GM06990 (cell line): ENCODE measurements at places on chromosomes 2 and 18.

DNA sequence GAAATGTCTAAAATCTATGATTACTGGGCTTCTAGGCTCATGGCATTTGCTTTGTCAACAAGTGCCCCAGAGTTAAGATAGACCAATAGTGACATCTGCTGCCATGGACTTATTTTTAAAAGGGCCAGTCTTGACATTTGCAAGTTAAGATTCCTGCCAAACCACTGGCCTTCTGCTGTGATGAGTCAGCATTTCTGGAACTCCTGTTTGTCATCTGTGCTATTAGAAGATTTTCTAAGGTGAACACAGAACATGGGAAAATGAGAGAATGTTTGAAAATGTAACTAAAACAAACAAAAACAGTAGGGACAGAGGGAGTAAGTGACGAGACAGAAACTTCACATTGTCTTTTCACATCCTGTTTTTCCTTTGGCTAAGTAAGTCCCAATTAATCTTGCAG is 93.7 kb upstream of the WDR75 start:
- DNase-seq, result no peak

- DNase-seq, result no peak
Observed at GRCh38 chr2:124026503-124026902, 1.4 kb downstream of the CNTNAP5 start.

DNA sequence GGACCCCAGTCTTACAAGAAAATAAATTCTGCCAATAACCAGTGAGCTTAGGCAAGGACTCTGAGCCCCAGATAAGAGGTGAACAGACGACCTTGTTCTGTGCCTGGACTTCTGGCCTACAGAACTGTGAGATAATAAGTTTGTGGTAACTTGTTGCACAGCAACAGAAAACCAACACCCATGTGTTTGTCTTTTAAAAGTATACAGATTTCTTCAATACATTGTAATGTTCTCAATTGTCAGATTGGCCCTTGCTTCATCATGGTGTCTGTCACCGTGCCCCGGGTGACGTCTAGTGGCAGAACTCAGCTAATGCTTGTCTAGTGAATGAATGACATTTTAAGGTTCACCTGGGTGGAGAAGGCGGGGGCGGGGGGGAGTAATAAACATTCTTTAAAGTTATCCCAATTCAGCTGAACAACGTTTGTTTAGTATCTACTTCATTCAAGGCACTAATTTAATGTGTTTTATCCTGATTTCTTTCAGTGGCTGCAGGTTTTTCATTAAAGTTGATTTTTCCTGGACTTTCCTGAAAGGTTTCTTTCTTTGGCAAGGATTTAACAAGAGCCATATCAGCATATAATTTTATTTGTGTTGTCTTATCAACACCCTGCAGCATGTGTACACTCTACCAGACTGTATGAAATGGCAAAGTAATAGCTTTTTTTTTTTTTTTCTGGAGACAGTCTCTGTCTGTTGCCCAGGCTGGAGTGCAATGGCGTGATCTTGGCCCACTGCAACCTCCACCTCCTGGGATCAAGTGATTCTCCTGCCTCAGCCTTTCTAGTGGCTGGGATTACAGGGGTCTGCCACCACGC is 123.8 kb upstream of the DLX2 start:
- no peak for DNase-seq

DNA sequence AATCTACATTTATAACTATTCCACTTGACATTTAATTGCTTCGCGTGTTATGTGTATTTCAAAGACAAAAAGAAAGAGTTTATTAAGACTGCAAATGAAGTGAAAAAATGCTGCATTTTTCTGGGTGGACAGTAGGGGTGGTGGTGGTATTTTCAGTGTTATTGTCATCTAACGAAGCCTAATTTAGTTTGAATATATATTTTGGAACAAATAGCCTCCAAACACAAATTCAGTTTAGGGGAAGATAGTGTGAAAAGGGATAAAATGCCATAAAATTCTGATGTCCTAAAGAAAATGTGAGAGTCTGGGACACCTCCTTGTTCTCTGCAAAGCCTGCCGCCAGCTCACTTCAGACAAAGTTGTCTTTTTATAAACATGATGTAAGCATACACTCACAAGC is 425.1 kb downstream of the NRXN1 start:
- DNase-seq, result no peak

- DNase-seq, result no peak
Observed at GRCh38 chr2:235495373-235496238, 1.8 kb downstream of the AGAP1 start.

DNA sequence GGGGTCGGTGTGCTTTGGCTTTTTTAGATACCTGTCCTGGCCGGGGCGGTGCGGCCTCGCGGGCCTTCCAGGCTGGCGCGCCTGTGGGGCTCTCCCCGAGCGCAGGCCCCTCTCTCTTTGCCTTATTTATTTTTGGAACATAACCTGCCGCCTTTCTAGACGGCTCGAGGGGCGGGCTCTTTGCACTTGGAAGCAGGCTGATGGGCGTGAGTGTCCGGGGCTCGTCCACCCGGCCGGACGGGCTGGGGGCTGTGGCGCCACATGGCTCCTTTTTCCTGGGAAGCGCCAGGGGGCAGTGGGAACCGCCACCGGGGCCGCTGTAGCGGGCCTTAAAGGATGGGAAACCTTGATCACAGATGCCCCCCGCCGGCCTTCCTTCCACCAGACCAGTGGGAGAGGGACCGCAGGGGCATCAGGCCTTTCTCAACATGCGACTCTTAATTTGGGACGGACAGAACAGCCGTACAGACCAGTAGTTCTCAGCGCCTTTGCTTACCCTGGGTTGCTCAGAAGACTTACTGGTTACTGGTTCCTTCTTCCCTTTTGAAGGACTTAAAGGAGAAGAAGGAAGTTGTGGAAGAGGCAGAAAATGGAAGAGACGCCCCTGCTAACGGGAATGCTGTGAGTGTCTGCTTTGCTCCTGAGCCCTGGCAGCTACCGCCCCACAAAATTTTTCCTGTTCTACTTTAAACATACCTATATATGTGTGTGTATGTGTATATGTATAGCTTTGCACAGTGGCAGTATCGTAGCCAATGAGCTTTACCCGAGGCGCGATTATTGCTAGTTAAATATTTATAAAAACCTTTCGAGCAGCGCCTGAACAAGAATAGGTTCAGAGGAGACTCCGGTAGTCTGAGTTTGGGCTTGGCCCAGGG is 2.7 kb downstream of the PTMA start:
- DNase-seq, result no peak

DNA sequence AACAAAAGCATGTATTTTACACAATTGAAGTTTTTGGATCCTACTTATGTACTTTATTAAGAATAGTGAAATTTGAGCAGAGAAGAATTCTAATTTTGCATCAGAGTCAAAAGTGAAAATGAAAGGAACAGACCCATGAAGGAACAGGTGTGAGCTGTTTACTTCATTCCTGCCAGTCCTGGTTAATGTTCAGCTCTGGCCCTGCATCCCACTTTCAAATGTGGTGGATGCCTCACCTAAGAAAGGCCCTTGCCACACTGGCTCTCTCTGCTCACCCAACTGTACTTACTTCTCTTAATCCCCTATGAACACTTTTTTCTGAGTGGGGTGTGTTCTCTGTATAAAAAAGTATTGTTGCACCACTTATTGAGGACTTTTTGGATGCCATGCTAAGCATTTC is 22.2 kb downstream of the FAM110C start:
- DNase-seq, result no peak

DNA sequence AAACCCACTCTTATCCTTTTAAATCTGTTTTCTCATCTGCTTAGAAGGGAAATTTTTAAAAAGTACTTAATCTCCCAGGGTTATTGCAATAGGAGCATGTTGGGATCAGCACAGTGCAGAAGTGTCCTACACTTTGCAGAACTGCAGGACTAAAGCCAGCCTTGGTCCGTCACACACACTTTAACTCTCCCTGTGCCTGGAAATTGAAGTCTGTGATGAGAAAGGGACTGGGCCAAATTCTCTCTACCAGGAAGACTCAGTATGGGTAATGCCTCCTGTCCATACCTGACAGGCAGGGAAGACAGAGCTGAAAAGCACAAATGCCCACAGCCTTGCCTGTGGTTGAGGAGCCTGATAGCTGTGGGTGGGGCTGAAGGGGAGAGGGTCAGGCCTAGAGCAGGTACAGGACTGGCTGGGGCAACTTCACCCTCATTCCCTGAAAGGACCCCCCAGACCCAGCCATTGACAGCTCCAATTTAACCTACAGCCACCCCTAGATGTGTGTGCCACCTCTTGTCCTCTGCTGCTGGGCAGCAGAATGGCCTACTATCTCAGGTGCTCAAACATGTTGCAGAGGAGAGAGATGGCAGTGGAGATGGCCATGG is 377.2 kb upstream of the KLHL29 start:
- no peak for DNase-seq

- no peak for DNase-seq
Observed at GRCh38 chr18:23824669-23825068, 135.4 kb downstream of the LAMA3 start.

DNA sequence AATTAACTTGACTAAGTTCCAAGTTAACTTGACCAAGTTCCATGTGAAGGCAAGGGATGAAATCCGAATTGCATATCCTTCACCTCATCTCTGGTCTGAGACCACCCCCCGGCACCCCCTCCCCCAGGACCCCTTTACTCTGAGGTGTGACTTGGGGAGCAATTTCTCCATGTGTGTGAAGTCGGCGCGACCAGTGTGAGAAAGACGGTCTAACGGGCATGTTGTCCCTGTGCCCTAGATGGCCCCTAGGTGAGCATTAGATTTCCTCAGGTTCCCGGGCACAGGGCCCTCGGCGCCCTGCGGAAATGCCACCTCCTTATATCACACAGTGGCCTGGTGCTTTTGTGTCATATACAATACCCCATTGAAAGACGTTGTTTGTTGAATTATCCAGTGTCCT is 137.1 kb downstream of the CTIF start:
- DNase-seq, result no peak

- no peak for DNase-seq
Observed at GRCh38 chr2:215904101-215904500, 109.2 kb downstream of the MREG start.

DNA sequence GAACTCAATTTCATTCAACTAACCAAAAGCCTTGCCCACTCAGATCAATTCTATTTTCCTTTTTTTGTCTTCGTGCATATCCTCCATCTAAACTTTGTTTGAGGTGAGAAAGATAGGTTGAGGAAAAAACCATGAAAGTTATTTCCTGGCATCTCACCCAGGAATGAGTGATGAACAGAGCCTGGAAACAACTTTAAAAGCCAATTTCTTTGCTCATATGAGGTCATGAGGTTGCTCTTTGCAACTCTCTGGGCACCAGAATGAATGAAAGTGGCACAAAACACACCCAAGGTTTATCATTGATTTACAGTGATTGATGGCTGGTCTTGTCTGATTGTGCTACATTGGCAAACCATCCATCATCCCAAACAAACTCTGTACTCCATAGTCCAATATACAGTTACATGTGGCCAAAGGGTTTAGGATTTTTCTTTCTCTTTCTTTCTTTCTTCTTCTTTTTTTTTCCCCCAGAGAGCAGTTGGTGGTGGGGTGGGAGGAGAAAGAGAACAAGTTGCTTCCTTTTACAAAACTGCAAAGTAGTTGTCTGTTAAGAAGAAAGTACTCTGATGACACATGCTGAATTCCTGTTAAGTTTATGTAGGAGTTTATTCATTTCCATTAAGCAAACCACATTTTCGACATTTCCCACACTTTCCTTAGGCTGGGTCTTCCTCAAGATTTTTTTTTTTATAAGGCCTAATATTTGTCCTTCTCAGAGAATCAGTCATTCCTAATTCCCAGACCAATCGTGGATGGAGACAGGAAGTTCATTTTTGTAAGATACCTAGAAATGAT is 575.9 kb upstream of the ZEB2 start:
- no peak for DNase-seq

- no peak for DNase-seq
Observed at GRCh38 chr2:191399601-191400000, 154.4 kb downstream of the MYO1B start.

- no peak for DNase-seq
Observed at GRCh38 chr2:95698146-95698545, 106.3 kb downstream of the TRIM43 start.

- no peak for DNase-seq
Observed at GRCh38 chr18:49112664-49113063, 161.9 kb upstream of the SMAD7 start.

DNA sequence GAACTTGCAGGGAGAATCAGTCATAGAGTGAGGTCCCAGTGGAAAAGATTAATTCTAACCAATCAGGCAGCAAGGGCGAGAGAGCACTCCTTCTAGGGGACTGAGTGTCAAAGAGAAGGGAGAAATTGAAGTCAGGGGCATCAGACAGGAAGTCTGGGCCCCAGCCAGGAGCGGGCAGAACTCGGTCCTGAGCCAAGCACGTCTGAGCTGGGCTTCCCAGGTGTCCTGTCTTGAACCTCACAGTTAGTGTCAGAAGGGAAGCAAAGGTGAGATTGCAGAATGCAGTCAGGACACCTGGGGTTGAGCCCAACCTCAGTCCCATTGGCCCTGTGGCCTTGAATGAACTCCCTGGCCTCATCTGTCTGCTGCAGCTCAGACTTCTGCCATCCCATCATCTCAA is 220.9 kb downstream of the SMAD2 start:
- no peak for DNase-seq

DNA sequence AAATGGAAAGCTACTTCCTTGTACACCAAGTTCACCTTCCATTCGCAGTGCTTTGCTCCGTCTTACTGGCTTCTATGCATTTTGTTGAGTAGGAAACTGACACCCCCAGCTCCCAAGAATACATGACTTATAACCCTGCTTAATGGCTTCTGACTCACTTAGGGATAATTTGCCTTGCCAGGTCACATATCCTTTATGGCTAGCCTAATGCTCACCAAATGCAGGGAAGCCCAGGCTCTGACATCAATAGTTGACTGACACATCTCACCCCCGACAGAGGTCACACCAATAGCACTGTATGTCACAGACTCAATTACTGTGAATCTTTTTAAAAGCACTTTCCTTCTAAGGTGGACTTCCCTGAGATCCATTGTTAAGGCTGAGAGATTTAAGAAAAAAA is 147.2 kb downstream of the DTNA start:
- no peak for DNase-seq

- no peak for DNase-seq
Observed at GRCh38 chr2:149423630-149424029, 93.2 kb downstream of the LYPD6 start.

- no peak for DNase-seq
Observed at GRCh38 chr2:219207134-219207883, 727 bp downstream of the ZFAND2B start.

DNA sequence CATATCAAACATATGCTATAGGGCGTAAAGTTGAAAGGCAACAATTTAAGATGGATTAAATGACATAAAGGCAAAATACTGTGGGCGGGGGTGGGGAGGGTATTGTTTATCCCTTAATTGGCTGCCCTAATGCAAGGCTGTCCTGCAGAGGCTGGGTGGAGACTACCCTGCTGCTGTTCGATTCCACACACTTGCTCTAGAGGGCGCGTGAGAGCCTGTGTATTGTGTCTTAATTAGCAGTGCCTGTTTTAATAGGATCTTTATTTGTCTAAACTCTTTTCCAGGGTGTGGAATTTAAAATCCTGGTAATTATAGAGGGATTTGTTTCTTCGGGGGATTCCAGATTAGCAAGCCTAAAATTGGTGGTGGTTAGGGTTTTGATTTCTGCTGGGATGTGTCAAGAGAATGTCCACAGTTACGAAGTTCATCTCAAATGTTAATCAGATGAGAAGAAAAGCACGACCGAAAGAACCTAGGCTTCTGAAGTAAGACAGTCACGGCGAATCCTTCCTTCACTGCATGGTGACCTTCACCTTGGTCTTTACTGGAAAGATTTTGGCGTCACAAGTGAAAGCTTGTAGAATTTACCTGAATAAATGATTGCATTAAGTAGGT is 103.5 kb upstream of the MAP3K20 start:
- DNase-seq, result no peak

- DNase-seq, result peak; percentile 64
Observed at GRCh38 chr18:51724790-51725721, 527.6 kb upstream of the MEX3C start.
